Bone marrow (tissue), 2 donors: ENCODE measurements at places on chromosomes 1 and 21.

GRCh38 chr1:201309416-201309815 lies 26.1 kb downstream of the PKP1 start:
- DNase-seq: no peak

DNA sequence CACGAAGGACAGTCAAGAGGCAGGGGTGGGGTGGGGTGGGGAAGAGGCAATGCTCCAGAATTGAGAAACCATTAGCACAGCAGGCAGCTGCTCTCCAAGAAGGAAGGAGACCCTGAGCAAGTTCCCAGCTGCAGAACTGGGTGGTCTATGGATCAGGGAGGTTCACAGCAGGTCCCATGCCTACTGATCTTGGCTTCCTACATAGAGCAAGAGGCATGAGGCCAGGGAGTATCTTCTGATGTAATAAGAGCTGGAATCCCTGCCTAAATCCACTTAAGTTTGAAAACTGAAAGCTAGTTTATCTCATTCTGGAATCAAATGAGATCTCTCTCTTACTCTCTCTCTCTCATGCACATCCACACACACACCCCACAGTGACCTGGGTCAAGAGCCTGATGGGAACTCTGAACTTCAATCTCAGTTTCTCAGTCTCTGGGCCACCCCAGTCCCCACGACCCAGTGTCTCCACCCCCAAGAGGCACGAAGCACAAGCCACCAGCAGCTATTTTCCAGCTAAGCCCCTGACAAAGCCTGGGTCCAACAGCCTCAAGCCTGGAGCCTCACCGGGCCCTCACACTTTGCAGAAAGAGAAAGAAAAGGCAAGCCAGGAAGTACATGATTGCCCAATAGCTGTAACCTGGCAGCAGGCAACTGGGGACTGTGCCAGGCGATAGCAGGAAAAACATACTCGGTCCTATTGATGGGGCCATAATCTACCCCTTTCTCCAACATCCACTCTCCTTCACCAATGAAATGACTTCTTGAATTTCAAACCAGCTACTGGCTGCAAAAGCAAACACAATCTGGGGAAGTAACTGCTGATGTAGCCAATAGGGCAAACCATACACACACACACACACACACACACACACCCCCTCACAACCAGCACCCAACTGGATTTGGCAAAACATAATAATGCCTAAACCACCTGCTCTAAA lies 2.2 kb downstream of the NUAK2 start:
- no peak for DNase-seq

DNA sequence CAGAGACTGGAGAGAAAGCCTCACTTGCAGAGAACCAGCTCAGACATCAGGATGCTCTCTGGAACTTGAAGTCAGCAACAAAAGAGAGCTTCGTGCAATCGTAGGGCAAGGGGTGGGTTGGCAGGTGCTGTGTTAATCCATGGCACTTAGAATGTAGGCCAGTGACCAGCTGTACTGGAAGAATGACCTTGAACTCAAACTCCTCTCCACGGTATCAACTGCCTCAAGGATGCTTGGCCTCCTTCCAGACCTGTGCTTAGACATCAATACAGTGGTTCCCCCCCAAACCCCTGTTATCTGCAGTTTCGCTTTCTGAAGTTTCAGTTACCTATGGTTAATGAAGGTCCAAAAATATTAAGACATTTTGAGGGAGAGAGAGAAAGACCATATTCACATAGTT lies 6.5 kb downstream of the KANK4 start:
- no peak for DNase-seq

DNA sequence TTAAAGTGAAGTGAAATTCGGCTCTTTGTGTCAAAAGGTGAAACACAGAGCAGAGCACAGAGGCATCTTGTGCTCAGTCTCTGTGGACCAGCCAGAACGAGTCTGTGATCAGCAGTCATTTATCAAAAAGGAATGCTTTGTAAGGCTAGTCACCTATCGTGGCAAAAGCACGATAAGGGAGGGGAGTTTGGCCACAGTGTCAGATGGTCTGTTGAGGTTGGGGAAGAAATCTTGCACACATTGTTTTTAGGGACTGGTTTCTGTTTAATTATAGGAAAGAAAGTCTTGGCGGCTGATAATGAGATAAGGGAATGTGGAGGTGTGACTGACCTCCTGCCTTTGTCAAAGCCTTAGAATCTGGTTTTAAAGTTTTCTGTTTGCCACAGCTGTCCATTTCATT lies 58.2 kb upstream of the KIAA1614 start:
- DNase-seq: no peak

DNA sequence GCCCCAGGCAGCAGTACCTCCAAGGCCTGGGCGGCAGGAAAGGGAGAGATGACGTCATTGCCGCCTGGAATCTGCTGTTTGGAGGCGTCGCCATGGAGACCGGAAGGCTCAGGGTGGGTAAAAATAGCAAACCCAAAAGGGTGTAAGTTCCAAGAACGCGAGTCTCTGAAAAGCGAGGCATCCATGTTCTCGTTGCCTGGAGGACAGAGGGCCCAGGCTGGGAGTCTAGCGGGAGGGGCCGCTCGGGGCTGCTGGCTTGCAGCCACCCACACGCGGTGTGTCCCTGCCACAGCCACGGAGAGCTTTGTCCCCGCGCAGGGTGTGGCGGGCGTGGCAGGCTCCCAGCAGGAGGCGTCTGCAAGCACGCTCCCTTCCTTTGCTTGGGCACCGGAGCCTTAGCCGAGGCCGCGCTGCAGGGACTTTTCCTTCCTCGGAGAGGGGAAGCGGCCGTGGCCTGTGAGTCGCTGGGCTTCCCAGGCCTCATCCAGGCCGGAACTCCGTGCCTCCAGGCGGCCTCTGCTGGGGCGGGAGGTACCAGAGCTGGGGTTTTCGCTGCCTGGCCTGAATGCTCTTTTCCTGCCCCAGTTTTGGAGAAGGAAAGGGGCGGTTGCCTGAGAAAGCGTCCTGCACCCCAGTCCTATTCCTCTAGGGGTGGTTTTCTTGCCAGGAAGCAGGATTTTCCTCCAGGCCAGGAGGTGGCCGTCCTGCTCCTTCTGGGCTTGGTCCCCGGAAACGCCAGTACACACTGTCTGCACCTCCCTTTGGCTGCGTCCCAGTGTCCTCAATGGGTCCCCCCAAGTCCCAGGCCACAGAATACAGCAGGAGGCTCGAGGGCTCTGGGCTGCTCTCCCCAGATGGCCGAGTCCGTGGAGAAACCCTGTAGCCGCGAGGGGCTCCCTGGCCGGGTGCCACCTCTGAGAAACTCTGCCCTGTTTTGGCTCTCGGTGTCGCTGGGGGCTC lies 15.3 kb upstream of the SKI start:
- DNase-seq: peak; percentile 43

DNA sequence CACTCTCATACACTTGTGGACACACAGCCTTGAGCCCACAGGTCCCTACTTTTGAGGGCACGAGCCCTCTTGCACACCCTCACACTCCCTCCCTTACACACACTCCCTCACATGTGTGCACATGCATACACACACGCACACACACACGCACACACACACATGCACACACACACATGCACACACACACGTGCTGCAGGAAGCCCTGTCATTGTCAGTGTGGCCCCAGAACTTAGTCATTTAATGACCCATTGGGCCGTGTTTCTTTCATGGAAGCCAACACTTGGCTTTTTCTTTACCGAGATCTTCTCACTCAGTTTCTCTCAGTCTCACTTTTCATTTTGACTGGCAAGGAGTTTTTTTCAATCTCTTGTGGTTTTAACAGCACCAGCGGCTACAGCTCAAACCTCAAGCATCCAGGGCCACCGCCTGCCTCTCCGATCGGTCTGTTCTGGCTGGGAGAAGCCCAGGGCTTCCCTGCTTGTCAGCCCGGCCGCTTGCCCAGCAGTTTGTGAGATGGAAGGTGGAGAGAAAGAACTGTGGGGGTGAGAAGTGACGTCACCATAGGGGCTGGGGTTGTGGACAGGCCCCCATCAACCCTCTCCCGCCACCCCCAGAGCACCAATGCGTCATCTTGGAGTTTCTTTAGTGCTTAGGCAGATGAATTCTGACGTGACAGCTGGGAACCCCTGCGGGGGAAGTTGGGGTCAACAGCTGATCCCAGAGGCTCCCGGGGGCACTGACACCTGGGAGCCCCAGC lies 15.8 kb upstream of the TNFRSF8 start:
- DNase-seq: no peak

DNA sequence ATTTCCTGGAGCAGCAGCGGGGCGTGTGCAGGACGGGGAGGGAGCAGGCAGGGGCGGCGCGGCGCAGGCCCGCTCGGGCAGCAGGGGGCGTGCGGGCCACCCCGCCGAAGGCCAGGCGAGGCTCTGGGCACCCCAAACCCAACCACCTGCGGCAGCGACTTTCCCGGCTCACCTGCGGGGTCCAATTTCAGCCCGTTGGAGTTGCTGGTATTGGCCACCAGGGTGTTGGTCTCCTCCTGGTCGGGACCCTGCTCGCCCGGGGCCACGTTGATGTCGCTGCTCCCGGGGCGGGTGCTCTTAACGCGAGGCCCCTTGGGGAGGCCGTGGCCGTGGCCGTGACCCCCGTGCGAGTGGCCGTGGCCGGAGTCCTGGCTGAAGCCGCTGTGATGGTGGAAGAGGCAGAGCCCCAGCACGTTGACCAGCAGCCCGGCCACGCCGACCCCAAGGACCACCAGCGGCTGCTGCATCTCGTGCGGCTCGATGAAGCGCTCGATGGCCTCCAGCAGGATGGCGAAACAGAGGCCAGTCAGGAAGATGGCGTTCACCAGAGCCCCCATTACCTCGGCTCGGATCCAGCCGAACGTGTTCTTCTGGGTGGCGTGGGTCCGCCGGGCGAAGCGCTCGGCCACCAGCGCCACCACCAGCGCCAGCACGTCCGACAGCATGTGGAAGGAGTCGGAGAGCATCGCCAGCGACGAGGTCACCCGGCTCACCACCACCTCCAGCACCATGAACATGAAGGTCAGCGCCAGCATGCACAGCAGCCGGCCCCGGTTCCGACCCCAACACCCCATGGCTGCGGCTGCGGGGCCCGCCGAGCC lies 932 bp downstream of the SLC30A1 start:
- DNase-seq: peak; percentile 36

DNA sequence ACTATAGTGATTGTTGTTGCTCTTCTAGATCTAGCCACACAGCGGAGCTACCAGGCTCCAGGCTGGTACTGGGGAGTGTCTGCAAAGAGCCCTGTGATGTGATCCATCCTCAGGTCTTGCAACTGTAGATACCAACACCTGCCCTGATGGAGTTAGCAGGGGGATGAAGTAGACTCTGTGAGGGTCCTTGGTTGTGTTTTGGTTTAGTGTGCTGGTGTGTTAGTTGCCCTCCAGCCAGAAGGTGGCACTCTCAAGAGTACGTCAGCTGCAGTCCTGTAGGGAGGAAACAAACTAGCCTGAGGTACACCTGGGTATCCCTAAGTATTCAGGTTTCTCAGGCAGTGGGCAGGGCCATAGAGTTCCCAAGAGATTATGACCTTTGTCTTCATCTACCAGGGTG lies 81.2 kb upstream of the TMPRSS2 start:
- no peak for DNase-seq

DNA sequence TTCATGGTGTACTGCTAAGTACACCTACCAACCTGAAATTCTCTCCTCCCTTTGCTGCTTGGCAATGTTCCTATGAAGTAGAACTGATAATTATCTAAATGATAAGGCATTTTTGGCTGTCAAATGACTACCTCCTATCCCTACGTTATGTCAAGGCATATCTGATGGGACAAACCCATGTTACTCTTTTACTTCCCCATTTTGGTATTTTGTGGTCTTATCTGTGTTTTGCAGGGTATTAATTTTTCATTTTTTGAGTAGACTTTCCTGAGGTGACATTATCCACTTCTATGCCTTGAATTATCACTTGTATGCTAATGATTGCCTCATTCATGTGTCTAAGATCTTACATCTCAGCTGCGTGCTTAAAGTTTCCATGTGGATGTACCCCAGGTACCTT lies 499.6 kb upstream of the B3GALT2 start:
- peak; percentile 78 for DNase-seq

DNA sequence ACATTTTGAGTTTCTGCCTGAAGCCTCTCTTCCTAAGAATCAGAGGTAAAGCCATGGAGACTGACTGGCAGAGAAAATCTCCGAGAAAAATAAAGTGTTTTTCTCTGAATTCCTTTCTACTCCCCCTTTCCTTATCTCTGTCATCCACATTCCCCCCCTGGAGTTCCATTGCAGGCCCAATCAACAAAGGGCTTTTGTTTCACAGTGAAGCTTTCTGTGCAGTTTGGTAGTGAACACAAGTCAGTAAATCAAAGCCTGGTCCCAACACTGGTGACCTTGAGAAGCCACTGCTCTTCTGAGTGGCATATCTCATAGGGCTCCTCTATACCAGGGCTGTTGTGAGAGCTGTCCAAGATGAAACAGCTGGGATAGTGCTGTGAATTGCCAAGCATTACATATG lies 228.4 kb downstream of the SEC16B start:
- DNase-seq: no peak

GRCh38 chr1:194300776-194301175 lies 1114.4 kb upstream of the B3GALT2 start:
- no peak for DNase-seq

- no peak for DNase-seq
Measured at GRCh38 chr1:65042467-65042866, 76.1 kb upstream of the JAK1 start.

GRCh38 chr1:175195281-175195680 lies 2.7 kb upstream of the KIAA0040 start:
- no peak for DNase-seq

DNA sequence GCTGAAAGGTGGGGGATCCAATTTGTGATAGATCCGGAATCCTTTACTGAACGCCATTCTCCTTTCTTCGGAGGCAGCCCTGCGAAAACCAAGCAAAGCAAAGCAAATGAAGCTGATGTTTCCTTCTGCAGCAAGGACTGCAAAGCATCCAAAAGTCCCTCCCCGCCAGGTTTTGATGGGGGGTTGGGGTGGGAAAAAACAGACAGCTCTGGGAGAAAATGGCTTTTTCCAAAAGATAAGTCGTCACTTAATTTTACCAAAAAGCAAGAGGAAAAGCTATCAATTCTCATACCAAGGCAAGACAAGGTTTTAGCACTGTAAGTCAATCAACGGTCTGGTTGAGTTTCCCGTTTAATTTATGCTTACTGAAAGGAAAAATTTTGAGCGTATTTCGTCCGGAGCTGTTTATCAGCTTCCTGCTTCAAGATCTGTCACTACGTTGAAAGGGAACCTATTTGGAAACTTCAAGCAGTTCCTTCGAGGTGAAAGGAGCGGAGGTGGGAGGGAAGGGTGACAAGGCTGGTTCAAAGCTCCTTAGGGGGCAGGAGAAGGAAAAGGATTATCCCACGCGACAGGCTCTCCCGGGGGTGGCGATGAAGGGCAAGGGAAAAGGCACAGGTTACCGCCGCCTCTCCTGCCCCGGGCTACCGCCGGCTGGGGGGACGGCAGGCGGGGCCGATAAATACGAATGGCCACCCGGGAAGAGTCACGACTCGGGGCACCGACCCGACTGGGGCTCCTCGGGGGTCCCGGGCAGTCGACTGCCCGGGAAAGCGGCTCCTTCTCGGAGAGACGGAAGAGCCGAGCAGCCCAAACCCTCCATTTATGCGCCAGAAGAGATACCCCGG lies 750 bp downstream of the SYNJ1 start:
- no peak for DNase-seq
